IMR-90 (cell line): ENCODE measurements at places on chromosomes 12 and 14. TPM values are rescaled to one million over a fixed set of nuclear protein-coding genes. Genes with fewer than 3 reads are reported as not detected.

GZMB gene
- total RNA-seq, result not detected in 2 replicates

DNA sequence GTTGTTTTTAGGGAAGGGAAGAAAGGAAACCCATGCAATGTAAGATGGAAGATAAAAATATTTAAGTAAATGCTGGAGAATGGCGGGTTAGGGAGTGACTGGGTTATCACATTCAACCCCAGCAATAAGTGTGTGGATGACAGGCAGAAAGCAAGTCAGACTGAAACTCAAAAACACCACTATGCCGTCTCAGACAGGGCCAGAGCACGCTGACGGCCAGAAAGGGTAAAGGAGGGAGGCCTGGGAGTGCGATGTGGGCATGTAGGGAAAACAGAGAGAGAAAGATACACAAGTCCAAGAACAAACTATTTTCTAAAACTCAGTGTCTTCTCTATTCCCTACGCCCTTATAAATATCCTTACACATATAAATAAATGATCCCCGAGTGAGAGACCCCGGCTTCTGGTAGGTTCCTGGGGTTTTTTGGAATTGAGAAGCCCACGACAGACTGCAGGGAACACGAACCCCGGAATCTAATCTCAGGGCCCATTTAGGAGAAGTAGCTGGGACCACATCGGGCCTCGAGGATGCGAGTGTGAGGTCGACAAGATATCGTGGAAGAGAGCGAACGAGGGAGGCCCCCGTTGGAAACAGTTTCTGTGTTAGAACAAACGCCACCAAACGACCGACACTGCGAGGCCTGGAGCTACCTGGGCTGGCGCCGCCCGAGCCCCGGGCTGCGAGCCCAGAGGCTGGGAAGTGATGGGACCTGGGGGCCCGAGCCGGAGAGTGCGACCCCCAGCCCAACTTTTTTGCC, 735 bp upstream of the OTX2 start:
- H3K27me3 ChIP-seq, result peaks cover 81% of the 10 kb centered on the region
- no peak overlapping the region for H3K4me3 ChIP-seq
- H3K36me3 ChIP-seq, result no peaks in the 10 kb centered on the region

DNA sequence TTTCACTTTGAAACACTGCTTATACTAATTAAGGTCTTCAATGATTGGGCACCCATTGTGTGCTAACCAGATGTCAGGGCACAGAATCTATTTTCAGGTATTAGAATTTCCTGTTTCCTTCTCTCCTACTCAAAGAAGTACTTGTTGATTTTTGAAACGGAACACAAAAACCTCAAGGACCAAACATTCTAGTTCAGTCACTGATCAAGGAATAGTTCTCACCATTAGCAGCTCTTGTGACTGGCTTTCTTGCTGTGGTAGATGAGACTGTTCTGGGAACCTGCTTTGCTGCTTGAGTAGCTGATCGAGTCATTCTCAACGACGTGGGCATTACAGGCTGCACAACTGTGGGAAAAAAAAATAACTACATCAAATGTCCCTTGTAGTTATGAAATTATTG, 11.0 kb downstream of the DLGAP5 start:
- H3K36me3 ChIP-seq, result peaks cover 4% of the 10 kb centered on the region; the same call in 1 of the 2 replicates
- H3K4me1 ChIP-seq, result no peaks in the 10 kb centered on the region
- no peak overlapping the region for H3K4me3 ChIP-seq
- H3K27me3 ChIP-seq, result no peaks in the 10 kb centered on the region
- H3K27ac ChIP-seq, result no peak overlapping the region

MYH6 gene
- total RNA-seq, result not detected in 2 replicates

SNAPC1 gene
- 7.7 and 18.9 TPM in 2 replicates for total RNA-seq

GRCh38 chr14:80077262-80077661, 134.0 kb downstream of the DIO2 start:
- H3K36me3 ChIP-seq, result no peaks in the 10 kb centered on the region
- DNase-seq, result peak; percentile 79

ESR2 gene
- under 0.01 TPM in 2 replicates for total RNA-seq

DNA sequence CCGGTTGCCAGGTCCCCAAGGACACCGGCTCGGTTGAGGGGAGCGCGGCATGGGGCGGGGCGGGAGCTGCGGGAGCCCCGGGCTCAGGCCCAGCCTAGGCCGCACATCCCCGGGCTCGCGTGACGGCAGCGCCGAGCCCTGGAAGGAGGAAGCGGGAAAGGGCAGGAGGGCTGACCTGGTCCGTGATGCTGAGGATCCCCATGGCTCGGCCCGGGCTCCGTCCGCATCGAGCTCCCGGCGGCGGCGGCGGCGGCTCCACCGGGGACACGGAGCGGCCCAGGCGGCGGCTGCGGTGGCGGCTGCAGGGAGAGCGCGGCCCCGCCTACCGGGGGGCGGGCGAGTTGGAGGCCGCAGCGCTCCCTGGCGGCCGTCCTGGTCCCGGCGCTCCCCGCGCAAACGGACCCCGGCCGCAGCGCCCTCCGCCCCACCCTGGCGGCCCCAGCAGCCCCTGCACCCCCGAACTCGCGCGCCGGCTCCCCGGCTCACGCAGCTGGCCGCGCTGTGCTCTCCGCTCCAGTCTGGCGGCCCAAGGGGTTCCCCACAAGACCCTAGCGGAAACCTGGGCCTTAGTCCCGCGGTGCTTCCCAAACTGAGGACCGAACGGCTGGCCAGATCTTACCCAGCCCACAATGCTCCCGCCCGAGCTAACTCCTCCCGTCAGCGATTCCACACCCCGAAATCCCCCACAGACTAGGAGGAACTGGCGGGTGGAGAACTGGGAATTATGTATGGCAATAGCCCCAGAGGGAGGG, at the start of gene ANKRD52:
TSS of gene ANKRD52 (minus strand) at position 317 of the 752 bp plus-strand sequence. CDS start at position 202, 115 bp downstream.
- H3K36me3 ChIP-seq, result peaks cover 35% of the 10 kb centered on the region
- no peaks in the 10 kb centered on the region for H3K27me3 ChIP-seq
- peaks cover 22% of the 10 kb centered on the region for H3K4me1 ChIP-seq
- peak within 1 kb of the TSS; percentile 94 for H3K4me3 ChIP-seq
- peak; percentile 71 for DNase-seq
- H3K27ac ChIP-seq, result peak within 1 kb of the TSS; percentile 94

OR4K5 gene
- not detected in 2 replicates for total RNA-seq

DNA sequence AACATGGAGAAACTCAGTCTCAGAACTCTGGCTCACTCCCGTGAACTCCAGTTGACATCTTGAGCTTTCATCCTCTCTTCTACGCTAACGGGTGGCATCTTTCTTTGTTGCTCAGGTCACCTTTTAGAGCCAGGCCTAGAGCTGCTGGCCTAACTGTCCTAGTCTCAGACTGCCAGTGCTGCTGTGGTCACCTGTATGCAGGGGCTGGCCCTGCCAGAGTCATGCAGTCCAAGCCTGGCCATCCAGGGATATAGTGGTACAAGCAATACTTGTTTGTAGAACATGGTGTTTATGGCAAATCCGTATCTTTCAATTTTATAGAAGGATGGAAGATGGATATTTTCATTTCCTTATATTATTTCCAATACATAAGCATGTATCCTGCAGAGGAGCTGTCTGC, 117.2 kb downstream of the PELI2 start:
- H3K4me1 ChIP-seq, result no peaks in the 10 kb centered on the region
- H3K36me3 ChIP-seq, result no peaks in the 10 kb centered on the region
- H3K27ac ChIP-seq, result no peak overlapping the region
- DNase-seq, result no peak

- no peak overlapping the region for H3K4me3 ChIP-seq
- DNase-seq, result peak; percentile 48
- no peaks in the 10 kb centered on the region for H3K36me3 ChIP-seq
- H3K27me3 ChIP-seq, result no peaks in the 10 kb centered on the region
- H3K27ac ChIP-seq, result no peak overlapping the region
- H3K4me1 ChIP-seq, result peaks cover 16% of the 10 kb centered on the region
These were observed 126.1 kb upstream of the ARHGAP5 start for GRCh38 chr14:31950764-31951637.

ESPL1 gene
- 5.6 and 6.5 TPM in 2 replicates for total RNA-seq

- peaks cover 7% of the 10 kb centered on the region for H3K4me1 ChIP-seq
- no peaks in the 10 kb centered on the region for H3K27me3 ChIP-seq
- no peak overlapping the region for H3K27ac ChIP-seq
- H3K36me3 ChIP-seq, result peaks cover 43% of the 10 kb centered on the region
- H3K4me3 ChIP-seq, result no peak overlapping the region
These were observed 3.9 kb downstream of the ABHD4 start for GRCh38 chr14:22601996-22602395.

TGM1 gene
- total RNA-seq, result 0.56 and 0.72 TPM in 2 replicates

CIPC gene
- total RNA-seq, result 12.9 and 13.1 TPM in 2 replicates

- H3K36me3 ChIP-seq, result no peaks in the 10 kb centered on the region
- H3K4me3 ChIP-seq, result no peak overlapping the region
- H3K4me1 ChIP-seq, result peaks cover 2% of the 10 kb centered on the region; the same call in 1 of the 2 replicates
- peak overlapping the region; percentile 55; the same call in 1 of the 2 replicates for H3K27ac ChIP-seq
- no peaks in the 10 kb centered on the region for H3K27me3 ChIP-seq
These were observed 79.3 kb downstream of the LMO3 start for GRCh38 chr12:16526693-16527092.

GLS2 gene
- under 0.01 and 0.36 TPM in 2 replicates for total RNA-seq

- H3K36me3 ChIP-seq, result peaks cover 8% of the 10 kb centered on the region
These were observed 100.7 kb downstream of the PPP2R5C start for GRCh38 chr14:101862177-101862576.

- peaks cover 64% of the 10 kb centered on the region for H3K4me1 ChIP-seq
- no peaks in the 10 kb centered on the region for H3K27me3 ChIP-seq
- no peak for DNase-seq
- H3K36me3 ChIP-seq, result no peaks in the 10 kb centered on the region
- H3K27ac ChIP-seq, result peak overlapping the region; percentile 91
These were observed 41.3 kb downstream of the LTBP2 start for GRCh38 chr14:74570696-74571095.

MAP3K9 gene
- 0.18 and 0.28 TPM in 2 replicates for total RNA-seq

DNA sequence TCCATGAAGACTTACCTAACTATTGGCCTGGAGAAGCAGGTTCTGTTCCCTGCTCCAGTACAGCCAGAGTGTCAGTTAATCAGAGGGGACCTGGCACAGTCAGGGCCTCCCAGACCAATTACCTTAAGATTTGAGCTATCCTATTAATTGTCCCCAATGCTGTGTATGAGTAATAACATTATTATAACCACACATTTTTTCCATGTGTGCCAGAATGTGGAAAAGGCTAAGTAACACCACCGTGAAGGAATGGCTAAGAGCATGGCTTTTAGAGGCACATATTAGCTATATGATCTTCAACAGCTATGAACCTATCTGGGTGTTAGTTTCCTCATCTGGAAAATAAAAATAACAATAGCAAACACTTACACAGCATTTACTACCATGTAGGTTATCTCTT, 111.1 kb upstream of the RAP1B start:
- H3K4me3 ChIP-seq, result no peak overlapping the region
- DNase-seq, result no peak
- H3K4me1 ChIP-seq, result no peaks in the 10 kb centered on the region
- H3K27me3 ChIP-seq, result peaks cover 3% of the 10 kb centered on the region; the same call in 1 of the 2 replicates
- H3K36me3 ChIP-seq, result no peaks in the 10 kb centered on the region
- no peak overlapping the region for H3K27ac ChIP-seq

CLEC4A gene
- total RNA-seq, result 0.28 TPM in 1 of 2 replicates, not detected in the other

DNA sequence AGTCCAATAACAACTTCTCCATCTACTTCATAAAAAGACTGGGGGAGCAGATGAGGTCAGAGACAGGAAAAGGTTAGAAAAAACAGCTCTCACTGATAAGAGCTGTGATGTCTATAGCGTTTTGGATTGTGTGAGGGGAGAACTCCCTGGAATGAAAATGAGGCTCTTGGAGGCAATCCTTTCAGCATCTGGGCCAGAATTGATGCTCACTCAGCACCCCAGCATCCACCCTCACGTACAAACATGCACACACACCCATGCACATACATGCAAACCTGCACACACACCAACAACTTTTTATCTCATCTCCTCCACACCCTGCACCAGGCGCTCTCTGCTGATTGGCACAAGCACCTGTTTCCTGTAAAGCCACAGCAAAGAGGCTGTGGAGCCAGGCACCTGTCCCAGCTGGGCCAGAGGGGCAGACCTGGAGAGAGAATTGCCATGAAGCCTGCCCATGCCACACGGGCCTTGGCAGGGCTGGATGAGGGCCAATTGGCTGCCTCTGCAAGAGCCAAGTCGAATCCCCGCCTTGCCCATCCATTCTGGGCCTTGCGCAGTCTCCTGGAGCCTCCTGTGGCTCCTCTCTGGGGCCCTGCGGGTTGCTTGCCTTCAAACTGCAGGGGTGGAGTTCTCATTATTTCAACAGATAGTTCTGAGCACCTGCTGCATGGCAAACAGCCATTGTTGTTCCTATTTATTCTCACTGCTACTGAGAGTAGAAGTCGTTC, 53.1 kb downstream of the SYNE3 start:
- no peak overlapping the region for H3K4me3 ChIP-seq
- peaks cover 3% of the 10 kb centered on the region; the same call in 1 of the 2 replicates for H3K36me3 ChIP-seq
- peaks cover 5% of the 10 kb centered on the region; the same call in 1 of the 2 replicates for H3K4me1 ChIP-seq
- no peak overlapping the region for H3K27ac ChIP-seq
- no peak for DNase-seq
- H3K27me3 ChIP-seq, result no peaks in the 10 kb centered on the region

C14orf39 gene
- 0.28 and 0.36 TPM in 2 replicates for total RNA-seq

GRCh38 chr12:85633491-85633890, 202.7 kb downstream of the RASSF9 start:
- no peak overlapping the region for H3K4me3 ChIP-seq
- no peaks in the 10 kb centered on the region for H3K36me3 ChIP-seq
- H3K4me1 ChIP-seq, result no peaks in the 10 kb centered on the region
- no peak for DNase-seq
- H3K27ac ChIP-seq, result no peak overlapping the region

DNA sequence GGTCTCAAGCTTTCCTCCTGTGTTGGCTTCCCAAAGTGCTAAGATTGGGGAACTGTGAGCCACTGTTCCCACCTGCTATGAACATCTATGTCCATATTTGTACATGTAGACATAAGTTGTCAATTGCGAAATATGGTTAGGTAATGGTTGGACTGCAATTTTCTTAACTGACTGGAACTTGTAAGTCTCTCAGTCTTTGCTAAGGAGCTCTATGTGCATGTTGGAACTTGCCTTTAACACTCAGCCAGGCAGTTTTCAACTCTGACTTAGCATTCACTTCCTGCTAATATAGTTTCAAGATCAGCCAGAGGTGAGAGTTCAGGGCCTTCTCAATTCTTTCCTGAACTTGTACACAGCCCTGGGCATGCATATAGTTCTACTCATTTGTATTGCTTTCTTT, 44.5 kb upstream of the EEA1 start:
- H3K36me3 ChIP-seq, result no peaks in the 10 kb centered on the region
- peaks cover 8% of the 10 kb centered on the region for H3K4me1 ChIP-seq

DNA sequence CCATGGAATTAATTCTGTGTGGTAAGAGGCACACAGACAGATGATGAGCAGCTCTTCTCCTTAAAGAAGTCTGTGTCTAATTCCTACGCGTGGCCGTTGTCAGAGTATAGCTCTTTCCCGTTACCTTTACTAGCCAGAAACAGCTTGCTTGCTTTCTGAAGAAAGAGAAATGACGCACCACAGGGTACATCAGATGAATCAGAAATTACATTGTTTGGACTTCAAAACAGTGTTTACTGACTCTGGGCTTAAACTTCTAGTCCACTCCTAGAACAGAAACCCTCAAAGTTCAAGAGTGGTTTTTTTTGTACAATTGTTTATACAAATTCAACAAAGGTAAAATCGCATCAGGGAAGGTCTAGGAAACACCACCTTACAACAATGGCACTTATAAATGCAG, 29.0 kb downstream of the RNF34 start:
- DNase-seq, result no peak
- no peaks in the 10 kb centered on the region for H3K27me3 ChIP-seq
- H3K27ac ChIP-seq, result no peak overlapping the region

- no peaks in the 10 kb centered on the region for H3K4me1 ChIP-seq
- no peak for DNase-seq
- peaks cover 2% of the 10 kb centered on the region; the same call in 1 of the 2 replicates for H3K27me3 ChIP-seq
- H3K4me3 ChIP-seq, result no peak overlapping the region
These were observed 111.1 kb upstream of the SCAF11 start for GRCh38 chr12:46101485-46101869.
